ENCODE measurements at places on chromosomes 5 and 9. TPM values are rescaled to one million over a fixed set of nuclear protein-coding genes. Genes with fewer than 3 reads are reported as not detected.

DNA sequence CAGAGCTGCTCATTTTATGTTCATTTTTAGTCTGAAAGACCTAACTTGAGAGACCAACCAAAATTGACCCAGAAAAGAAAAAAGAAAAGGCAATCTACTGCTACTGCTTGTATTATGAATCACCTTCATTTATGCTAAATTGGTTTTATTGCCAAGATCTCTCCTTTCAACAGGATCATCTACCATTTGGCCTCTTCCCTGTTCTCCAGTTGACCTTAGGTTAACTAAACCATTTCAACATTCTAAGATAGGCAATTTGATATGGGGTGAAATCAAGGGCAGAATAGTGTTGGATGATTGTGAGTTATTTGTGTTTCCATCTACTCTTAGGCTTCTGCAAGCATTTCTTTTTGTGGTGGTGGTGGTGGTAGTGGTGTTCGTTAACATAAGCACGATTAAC lies 48.3 kb upstream of the POU4F3 start:
- no peak overlapping the region for H3K4me3 ChIP-seq
- no peak overlapping the region for H3K27ac ChIP-seq
- H3K27me3 ChIP-seq, result no peaks in the 10 kb centered on the region
- no peaks in the 10 kb centered on the region for H3K36me3 ChIP-seq
- H3K4me1 ChIP-seq, result no peaks in the 10 kb centered on the region
- no peak for DNase-seq

DNA sequence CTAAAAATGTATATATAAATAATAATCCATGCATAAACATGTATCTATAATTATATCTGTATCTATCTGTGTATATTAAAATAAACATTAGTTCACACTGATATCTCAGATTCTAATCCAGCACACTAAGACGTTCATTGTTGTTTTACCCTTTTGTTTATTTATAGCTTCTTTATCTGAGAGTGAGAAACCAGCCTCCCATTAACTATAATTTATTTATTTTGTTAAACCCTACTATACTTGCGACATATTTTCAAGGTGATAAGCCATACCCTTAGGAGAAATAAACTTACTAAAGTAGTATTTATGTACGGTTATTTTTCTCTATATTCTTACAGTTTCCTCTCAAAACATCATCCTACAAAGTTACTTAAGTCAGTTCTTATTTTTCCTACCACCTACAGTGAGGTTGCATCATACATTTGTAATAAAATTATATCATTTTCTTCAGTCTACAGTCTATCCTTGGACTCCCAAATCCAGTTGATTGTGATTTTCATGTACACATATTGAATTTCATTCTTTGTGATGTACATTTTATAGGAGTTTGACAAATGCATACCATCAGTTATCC lies 726.4 kb upstream of the FAM174A start:
- no peak overlapping the region for H3K27ac ChIP-seq
- no peak overlapping the region for H3K4me3 ChIP-seq
- DNase-seq, result no peak
- no peaks in the 10 kb centered on the region for H3K36me3 ChIP-seq
- H3K27me3 ChIP-seq, result no peaks in the 10 kb centered on the region

DNA sequence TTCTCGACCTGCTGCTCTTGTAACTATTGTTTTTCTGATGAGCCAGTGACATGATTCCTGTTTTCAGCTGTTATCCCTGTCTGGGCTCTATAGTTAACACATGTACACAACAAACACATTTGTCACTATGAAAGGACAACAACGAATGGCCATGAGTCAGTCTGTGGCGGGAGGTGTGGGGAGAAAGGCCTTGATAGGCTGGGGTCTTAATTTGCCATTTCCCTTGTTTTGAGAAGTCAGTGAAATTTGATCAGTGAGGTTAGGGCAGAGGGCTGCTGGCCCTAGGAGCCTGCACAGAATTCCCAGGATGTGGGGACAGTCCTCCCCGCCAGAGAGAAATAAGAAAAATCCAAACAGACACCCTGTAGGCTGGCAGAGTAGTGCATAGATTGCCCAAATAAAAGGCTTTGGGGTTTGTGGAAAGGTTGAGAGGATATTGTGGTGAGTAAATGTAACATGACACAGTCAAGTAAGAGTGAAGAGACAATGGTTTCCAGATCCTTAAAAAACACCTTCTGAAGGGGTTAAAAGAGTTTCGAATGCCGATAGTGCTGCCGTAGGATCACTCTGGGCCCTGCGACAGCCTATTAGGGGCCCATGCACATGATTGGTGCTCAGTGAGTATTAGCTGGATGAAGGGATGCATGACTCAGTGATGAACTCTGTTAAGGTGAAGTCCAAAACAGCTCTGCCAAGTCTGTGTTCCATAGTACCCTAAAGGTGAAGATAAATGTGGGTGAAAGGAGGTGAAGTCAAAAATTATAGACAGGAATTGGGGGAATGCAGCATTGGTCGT lies 110.9 kb upstream of the PRRC1 start:
- H3K27me3 ChIP-seq, result peaks cover 6% of the 10 kb centered on the region
- H3K4me1 ChIP-seq, result peaks cover 12% of the 10 kb centered on the region
- H3K36me3 ChIP-seq, result no peaks in the 10 kb centered on the region
- H3K27ac ChIP-seq, result no peak overlapping the region
- no peak overlapping the region for H3K4me3 ChIP-seq

DNA sequence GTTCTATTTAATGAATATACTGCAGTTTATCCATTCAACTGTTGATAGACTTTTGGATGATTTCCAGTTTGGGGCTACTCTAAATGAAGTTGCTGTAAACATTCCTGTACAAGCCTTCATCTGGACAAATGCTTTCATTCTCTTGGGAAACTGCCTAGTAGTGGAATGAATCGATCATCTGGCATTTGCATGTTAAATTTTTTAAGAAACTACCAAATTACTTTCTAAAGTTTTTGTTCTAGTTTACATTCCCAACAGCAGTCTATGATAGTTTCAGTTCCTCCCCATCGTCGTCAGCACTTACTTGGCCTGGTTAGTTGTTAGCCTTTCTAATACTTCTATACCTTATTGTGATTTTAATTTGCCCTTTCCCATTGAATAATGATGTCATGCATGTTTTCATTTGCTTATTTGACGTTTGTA lies 306.3 kb downstream of the FER start:
- H3K4me3 ChIP-seq, result no peak overlapping the region
- H3K27me3 ChIP-seq, result no peaks in the 10 kb centered on the region
- no peak for DNase-seq
- no peaks in the 10 kb centered on the region for H3K36me3 ChIP-seq
- H3K4me1 ChIP-seq, result no peaks in the 10 kb centered on the region

DNA sequence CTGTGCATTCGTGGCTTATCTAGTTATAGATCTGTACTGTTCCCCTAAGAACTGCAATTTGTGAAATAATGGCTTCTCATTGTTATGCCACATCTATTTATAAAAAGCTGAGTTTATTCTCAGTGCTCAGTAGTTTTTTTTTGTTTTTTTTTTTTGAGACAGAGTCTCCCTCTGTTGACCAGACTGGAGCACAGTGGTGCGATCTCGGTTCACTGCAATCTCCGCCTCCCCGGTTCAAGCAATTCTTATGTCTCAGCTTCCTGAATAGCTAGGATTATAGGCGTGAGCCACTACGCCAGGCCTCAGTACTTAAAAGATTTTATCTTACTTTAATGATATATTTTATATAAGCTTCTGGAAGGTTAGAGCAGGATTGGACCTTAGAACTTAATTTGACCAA lies 19.0 kb downstream of the SEC61B start:
- peaks cover 47% of the 10 kb centered on the region for H3K4me1 ChIP-seq
- DNase-seq, result no peak
- H3K4me3 ChIP-seq, result no peak overlapping the region

GRCh38 chr5:181211208-181211607 lies 6.2 kb upstream of the TRIM7 start:
- peaks cover 7% of the 10 kb centered on the region for H3K27me3 ChIP-seq
- DNase-seq, result no peak
- no peak overlapping the region for H3K27ac ChIP-seq
- H3K4me1 ChIP-seq, result peaks cover 26% of the 10 kb centered on the region
- peaks cover 10% of the 10 kb centered on the region for H3K36me3 ChIP-seq

- no peak overlapping the region for H3K27ac ChIP-seq
- no peak overlapping the region for H3K4me3 ChIP-seq
- H3K27me3 ChIP-seq, result peaks cover 3% of the 10 kb centered on the region
- DNase-seq, result no peak
Measured at GRCh38 chr5:34531751-34532360, 124.3 kb upstream of the RAI14 start.

DNA sequence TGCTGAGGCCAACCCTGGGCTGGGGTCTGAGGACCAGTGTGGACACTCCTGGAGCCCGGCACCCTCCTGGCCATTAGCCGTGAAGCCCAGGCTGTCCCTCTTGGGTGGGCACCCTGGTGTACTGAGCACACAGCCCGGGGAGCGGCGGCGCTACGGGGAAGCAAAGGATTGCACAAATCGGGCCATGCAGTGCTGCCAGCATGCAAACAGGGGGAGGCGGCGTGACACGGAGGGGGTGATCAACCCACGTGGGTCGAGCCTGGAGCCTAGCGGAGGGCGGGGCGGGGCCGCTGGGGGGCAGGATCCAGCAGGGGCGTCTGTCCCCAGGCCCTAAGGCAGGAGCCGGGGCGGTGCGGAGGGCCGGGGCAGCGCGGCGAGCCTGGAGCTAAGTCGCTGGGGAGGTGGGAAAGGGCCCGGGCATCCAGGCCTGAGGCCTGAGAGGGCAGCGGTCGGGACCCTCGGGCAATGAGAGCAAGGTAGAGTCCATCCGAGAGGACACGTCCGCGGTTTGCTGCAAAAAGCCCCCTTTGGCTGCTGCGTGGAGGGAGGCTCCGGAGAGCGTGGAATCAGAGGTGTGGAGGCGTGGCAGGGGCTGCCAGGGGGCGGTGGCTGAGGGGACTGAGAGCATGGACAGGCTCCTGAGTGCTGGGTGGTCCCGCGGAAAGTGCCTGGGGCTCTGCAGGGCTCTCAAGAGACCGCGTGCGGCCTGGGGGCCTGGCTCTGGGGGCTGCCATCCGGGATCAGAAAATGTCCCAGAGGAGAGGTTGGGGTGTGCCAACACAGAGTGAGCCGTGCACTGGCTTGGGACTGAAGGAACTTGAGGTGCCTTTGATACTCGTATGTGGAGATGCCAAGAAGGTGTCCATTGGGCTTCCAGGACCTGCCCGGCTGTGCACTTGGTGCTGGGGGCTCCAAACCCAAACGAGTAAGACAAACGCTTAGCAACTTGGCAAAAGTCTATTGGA lies 94.2 kb downstream of the BARX1 start:
- H3K4me1 ChIP-seq, result no peaks in the 10 kb centered on the region
- no peak overlapping the region for H3K27ac ChIP-seq
- H3K36me3 ChIP-seq, result no peaks in the 10 kb centered on the region
- H3K4me3 ChIP-seq, result no peak overlapping the region
- DNase-seq, result no peak

DNA sequence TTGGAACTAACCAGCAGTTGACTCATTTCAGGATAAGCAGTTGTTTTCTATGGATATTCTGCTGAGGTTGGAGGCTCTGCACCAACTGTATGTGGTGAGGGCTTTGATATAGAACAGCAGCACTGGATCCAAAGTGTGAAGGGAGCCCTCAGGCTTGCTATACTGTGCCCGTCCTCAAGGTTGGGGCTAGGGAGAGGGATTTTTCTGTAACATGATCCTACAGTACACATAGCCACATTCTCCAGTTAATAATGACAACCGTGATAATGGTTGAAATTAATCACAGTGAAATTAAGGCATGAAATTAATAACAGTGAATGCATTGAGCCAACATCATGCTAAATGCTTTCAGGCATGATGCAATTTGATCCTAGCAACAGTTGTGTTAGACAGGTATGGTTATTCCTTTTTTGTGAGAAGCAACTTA lies 36.7 kb downstream of the ARHGAP26 start:
- DNase-seq, result no peak
- H3K4me3 ChIP-seq, result no peak overlapping the region
- H3K27ac ChIP-seq, result no peak overlapping the region
- no peaks in the 10 kb centered on the region for H3K27me3 ChIP-seq
- H3K4me1 ChIP-seq, result peaks cover 36% of the 10 kb centered on the region
- H3K36me3 ChIP-seq, result no peaks in the 10 kb centered on the region

DNA sequence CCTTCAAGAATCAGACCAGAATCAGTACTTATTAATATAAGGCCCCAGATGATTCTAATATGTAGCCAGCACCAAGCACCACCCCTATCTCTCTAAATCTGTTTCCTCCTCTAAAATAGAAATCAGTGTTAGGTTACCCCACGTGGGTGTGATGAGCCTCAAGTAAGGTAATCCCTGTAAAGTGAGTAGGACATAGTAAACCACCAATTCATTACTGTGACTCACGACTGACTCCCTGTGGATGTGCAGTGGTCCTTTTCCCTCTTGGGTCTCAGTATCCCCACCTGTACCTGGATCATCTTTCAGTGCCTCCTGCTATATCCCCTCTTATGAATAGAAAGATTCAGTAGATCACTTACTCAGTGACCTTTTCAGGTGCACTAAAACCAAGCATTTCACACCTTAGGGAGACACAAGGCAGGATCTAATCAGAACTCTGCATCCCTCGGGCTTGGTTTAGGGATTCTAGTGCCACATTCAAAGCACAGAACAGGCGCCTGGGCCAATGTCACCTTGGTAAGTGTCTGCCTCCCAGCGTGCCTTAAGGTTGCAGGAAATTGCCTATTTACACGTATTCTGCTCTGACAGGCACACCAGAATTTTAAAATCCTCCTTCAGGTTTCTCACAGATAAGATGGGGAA lies 12.2 kb upstream of the ALDH1B1 start:
- H3K4me3 ChIP-seq, result no peak overlapping the region
- no peak overlapping the region for H3K27ac ChIP-seq
- H3K36me3 ChIP-seq, result no peaks in the 10 kb centered on the region
- H3K4me1 ChIP-seq, result no peaks in the 10 kb centered on the region
- H3K27me3 ChIP-seq, result peaks cover 12% of the 10 kb centered on the region

DNA sequence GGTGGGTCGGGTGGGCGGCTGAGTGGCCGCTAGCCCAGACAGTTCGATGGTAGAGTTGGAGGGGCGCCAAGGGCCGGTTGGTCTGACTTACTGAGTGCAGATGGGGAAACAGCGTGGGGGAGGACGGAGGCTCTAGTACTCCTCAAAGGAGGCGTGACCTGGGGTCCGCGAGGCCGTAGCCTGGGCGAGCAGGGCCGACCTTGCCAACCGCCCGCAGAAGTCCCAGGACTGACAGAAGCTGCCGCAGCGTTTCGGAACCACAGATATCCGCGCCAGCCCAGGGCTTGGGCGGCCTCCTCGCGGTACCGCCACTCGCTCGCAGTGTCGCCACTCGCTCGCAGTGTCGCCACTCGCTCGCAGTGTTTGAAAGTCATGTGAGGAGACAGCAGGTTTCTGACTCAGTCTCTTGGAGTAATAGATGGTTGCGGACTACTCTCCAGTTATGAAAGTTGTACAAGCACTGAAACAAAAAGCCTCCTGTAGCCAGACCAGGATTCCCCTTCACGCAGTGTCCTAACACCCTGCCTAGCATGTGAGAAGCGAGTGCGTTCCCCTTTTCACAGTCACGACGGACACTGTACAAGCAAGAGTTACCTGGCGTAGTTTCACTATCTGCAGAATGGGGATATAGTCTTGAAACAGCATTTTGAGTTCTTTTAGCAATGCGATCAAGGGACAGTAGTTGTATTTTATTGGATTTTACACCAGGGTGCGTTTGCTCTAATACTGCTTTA lies 674 bp downstream of the TMEM38B start:
- H3K36me3 ChIP-seq, result no peaks in the 10 kb centered on the region
- H3K4me1 ChIP-seq, result peaks cover 19% of the 10 kb centered on the region
- peaks cover 15% of the 10 kb centered on the region for H3K27me3 ChIP-seq
- peak overlapping the region; percentile 23 for H3K27ac ChIP-seq
- DNase-seq, result peak; percentile 69

The FGD3 gene
- total RNA-seq, result 42.0 TPM

The SPATA31D4 gene
- not detected for total RNA-seq
